ENCODE measurements at places on chromosomes 12 and 14.

- no peak for DNase-seq
These were observed 7.9 kb upstream of the GPR132 start for GRCh38 chr14:105072892-105073719.

GRCh38 chr14:94676495-94677185 lies 64.4 kb downstream of the SERPINA3 start:
- DNase-seq: no peak

- DNase-seq: no peak
These were observed 8.1 kb upstream of the RABGGTA start for GRCh38 chr14:24279301-24280186.

GRCh38 chr14:99436247-99437180 lies 44.1 kb downstream of the SETD3 start:
- DNase-seq: no peak

- no peak for DNase-seq
These were observed 272.3 kb upstream of the NOVA1 start for GRCh38 chr14:26870096-26870495.
